ENCODE measurements at places on chromosomes 12 and 14.
A peak's percentile ranks its signal among the peaks of the same experiment; 100 is the strongest.

GRCh38 chr14:91997492-91997891, 42.4 kb downstream of the TRIP11 start:
- DNase-seq, result peak; percentile 1

GRCh38 chr14:65599375-65599774, 186.8 kb downstream of the FUT8 start:
- peak; percentile 4 for DNase-seq

DNA sequence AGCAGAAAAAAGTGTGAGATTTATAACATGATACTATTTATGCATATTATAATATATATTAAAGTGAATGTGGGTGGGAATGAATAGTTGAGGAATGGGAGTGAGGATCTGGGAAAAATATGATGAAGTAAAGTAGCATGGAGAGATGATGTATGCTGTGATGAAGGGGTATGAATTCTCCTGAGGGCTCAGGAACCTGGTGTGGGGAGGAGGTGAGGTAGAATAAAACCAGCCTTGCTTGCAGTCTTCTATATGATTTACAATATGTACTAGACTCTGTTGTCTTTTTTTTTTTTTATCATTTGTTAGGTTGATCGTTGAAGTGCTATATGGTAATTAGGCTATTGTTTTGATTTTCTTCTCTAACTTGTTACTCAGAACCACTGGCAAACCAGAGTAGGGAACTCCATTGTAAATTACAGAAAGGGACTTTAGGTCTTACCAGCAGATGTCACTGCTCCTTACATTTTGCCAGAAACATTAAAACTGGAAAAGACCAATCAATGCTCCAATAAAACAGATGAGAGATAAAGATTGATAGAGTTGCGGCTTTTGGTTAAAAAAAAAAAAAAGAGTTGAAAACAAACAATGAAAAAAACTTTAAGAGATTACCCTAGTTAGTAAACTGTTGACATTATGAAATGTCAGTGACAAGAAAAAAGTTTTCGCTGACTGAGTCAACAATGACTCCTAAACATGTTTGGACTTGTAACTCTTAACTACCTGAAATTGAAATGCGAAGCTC, 39.9 kb downstream of the ATL1 start:
- DNase-seq, result no peak

GRCh38 chr14:71472356-71473340, 459.6 kb upstream of the RGS6 start:
- peak; percentile 46 for DNase-seq

DNA sequence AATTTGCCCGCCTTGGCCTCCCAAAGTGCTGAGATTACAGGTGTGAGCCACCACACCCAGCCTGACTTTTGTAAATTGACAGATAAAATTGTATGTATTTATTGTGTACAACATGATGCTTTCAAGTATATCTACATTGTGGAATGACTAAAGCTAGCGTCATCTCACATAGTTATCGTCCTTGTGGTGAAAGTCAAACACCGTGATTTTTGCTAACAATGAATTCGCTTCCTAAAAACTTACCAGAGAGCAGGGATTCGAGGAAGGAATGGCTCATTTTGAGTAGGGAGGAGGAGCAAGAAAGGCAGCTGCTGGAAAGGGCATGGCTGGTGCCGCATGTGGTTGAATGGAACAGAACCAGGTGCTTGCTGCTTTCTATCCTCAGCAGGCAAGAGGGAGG, 85.4 kb downstream of the LGMN start:
- no peak for DNase-seq

DNA sequence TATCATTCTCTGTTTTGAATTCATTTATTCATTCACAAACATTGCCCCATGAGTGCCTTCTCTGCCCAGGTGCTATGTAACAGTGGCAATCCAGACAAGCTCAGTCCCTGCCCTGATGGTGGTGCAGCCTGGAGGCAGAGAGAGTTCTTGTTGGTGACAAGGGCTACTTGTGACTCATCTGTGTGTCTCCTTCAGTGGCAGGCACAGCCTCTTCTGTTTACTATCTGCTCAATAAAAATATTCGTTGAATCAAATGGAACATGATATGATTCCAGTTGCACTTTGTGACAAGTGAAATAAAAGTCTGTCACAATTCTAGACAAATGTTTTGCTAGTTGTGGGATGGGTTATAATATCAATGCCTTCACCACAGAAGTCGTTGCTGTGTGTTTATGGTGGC, 20.6 kb upstream of the CPM start:
- no peak for DNase-seq

- no peak for DNase-seq
Measured at GRCh38 chr12:57146961-57147944, at the start of gene LRP1-AS. LRP1-AS (minus strand) TSS chr12:57147619.

GRCh38 chr12:65902500-65902899, 78.2 kb downstream of the HMGA2 start:
- DNase-seq, result no peak

DNA sequence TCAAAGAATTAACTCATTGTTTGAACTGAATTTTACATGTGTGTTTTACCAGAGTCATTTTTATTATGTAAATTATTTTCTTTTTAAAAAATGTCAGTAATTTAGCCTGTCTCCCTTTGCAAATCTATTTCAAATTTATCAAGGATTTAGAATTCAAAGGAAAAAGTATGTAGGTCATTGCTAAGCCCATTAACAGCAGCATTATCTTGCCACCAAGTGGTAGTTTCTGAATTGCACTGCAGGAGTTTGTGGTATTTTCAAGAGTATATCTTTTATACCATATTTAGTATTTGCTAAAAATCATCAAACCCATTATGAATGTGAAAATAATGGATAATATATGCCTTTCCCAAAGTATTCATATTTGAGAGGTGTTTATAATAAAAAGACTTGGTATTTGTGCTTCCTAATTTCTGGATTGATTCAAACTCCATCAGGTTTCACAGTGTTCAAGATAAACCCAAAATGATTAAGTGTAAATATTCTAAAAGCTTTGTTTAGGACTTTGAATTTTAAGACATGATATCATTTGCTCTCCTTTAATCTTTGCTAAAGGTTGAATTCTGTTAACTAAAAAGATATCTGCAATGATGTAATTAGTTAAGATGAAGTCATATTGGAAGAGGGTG, 711.4 kb downstream of the FSCB start:
- DNase-seq, result no peak

DNA sequence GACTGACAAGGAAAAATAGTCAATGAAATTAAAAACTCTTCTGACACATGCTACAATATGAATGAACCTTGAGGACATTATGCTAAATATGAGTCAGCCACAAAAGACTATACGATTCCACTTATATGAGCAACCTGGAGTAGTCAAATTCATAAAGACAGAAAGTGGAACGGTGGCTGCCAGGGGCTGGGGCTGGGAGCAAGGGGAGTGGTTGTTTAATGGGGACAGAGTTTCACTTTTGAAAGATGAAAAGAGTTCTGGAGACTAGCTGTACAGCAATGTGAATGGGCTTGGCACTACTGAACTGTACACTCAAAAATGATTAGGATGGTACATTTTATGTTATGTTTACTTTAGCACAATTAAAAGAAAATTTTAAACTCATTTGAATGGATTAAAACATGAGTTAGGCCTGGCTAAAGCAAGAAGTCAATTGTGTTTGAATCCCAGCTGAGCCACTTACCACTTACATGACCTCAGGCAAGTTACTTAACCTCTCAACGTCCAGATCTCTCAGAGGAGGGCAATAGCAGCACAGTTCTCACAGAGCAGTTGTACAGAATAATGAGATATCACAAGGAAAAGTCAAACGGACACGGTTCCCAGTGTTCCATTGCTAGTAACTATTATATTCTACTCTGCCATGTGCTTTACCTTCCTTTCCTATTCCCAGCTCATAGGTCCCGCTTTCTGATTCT, 102.5 kb downstream of the SPTSSA start:
- no peak for DNase-seq

GRCh38 chr12:10101042-10101579, 2.3 kb upstream of the CLEC1A start:
- DNase-seq, result peak; percentile 73

DNA sequence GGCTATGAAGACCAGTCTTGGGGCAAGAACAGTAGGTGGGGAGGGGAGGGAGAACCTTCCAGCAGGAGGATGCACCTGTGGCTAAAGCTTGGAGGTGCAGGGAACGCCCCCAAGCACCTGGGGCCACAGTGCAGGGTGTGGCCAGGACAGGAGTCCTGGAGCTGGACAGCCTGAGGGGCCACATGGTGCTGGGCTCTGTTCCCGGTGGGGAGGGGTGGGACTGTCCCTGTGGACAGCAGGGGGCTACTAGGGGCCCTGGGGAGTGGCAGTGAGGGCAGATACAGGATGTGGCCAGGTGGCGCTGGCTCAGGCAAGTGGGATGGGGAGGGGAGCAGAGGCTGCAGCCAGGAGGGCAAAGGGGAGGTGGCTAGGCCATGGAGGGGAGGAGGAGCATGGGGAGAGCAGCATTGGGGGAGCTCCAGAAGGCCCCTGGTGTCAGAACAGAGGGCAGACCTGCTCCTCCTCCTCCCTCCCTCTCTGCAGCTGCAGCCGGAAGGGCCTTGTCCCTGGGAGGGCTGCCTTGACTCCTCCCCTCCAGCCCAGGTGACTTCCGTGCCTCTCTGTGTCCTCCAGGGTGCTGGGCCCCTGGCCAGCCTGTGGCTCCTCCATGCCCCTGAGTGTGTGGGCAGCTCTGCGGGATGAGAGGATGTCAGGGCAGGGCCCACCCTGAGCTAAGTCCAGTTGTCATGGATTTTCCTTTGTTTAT, 68.4 kb upstream of the DLK1 start:
- DNase-seq, result no peak

- DNase-seq, result no peak
Measured at GRCh38 chr14:54659365-54659764, 92.4 kb downstream of the SAMD4A start.

- DNase-seq, result no peak
Measured at GRCh38 chr14:102779574-102780315, 2.5 kb downstream of the TRAF3 start.

DNA sequence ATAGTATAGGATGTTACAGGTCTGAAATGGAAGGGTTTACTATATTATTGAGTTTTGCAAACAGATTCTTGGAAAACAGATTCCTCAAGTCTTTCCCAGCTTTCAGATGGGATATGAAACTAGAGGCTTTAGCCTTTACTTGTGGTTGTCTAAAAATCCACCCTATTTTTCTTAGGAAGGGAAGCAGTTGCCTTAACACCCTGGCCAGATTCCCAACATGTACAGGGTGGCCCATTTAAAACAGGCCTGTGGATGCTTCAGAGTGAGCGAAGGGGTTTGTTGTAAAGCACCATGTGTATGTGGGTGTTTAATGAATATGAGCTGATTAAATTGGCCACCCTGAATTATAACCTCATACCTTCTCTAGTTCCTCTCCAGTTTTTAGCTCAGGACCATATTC, 415.9 kb downstream of the ZFP36L1 start:
- DNase-seq, result no peak

DNA sequence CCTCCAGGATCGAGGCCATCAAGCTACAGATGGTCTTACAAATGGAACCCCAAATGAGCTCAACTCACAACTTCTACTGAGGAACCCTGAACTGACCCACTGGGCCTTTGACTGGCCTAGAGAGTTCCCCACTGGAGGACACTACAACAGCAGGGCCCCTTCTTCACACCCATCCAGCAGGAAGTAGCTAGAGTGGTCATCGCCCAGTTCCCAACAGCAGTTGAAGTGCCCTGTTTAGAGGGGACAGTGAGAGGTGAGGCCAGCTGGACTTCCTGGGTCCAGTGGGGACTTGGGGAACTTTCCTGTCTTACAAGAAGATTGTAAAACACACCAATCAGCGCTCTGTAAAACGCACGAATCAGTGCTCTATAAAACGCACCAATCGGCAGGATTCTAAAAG, 247.9 kb upstream of the BTG1 start:
- DNase-seq, result no peak

DNA sequence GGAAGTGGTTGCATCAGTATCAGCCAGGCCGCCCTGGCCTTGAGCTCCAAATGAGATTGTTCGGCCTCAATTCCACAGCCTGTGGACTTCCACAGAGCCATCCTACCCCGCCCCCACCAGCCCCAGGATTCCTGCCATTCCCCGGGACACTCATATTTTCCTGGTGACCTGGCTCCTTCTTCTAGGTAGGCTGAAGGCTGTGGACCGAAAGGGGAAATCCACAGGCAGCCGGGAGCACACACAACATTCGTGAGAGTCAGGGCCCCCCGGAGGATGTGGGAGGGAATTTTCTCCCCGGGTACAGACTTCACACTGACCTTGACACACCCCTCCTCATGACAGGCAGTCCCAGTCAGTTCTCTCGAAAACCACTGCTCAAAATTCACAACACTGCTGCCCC, 39.9 kb downstream of the RIN3 start:
- DNase-seq, result no peak

DNA sequence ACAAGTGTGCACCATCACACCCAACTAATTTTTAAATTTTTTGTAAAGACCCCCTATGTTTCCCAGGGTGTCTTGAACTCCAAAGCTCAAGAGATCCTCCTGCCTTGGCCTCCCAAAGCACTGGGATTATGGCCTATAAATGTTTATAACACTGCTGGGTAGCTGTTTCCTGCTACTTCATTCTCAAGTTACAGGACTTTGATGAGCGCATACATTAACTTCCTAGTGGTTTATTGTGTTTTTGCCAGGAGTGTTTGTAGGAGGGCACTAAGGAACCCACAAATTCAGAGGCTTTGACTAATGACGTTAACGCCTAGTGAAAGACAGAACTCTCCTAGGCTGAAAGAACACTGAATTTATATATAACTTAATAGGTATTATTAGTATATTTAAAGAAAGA, 15.2 kb upstream of the NAA30 start:
- no peak for DNase-seq

DNA sequence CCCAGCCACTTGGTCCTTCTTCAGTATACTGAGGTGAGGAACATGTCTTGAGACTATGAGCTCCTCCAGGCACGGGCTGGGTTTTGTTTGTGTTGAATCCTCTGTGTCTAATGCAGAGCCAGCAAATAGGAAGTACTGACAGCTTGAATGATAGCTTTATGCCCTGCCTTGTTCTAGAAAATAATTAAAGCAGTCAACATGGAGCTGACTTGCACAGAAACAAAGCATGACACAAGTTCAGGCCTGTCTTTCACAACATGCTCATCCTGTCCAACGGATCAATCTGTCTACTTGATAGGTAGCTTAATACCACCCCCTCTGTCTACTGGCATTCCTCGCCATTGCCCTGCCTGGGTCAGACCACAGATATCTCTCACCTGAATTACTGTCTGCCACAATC, 140.9 kb downstream of the ESRRB start:
- no peak for DNase-seq

DNA sequence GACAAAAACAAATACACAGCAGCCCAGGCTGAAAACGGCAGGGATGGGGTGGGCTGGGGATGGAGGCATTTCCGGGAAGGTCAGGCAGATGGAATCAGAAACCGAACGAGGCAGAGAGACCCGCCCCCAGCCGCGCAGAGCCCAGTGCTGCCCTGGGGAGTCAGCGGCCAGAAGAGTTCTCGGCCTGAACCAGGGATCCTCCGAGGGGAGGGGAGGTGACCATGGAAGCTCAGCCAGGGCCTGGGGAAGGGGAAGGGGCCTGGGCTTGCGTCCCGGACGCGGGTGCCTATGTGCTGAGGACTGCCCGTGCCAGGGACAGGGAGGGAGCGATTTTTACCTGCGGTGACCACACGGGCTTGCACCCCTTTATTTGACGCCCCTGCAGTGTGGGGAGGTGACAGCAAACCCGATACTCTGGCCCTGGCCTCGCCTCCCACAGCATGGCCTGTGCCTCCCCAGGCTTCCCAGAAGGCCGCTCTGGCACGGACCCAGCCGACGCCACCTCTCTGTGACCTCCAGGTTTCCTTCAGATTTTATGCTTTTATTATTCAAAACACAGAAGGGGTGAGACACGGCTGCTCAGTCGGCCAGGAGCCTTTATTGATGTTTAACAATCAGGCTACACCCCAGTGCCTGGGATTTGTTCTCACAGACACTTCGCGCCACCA, 7.7 kb downstream of the LRCOL1 start:
- no peak for DNase-seq

GRCh38 chr14:63318835-63319234, at the start of gene GPHB5:
GPHB5 (minus strand) TSS chr14:63318935; CDS start chr14:63317849, 1,086 bp downstream.
- no peak for DNase-seq
